Activated CD4-positive, alpha-beta T cell treated with anti-CD3 and anti-CD28 coated beads, Interleukin-2, amount 10 ng/mL, durations not matched to agents 24 days and 14 days (primary cell): ENCODE measurements at places on chromosomes 4 and X.

DNA sequence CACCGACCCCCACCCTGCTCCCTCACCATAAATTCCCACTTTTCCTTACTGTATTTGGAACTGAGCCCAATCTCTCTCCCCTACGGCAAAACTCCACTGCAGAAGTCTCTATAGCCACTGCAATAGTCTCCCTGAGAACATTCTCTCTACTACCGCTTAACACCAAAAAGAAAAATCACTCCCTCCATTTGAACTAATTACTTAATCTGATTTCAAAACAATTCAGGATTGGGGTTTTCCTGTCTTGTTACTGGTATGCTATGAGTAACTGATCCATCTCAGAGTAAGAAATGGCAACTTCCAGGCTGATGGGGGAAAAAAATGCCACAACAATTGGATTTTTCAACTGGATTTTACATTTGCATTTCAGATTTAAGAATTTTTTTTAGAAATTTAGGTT lies 5.8 kb downstream of the PAPSS1 start:
- DNase-seq, result no peak

DNA sequence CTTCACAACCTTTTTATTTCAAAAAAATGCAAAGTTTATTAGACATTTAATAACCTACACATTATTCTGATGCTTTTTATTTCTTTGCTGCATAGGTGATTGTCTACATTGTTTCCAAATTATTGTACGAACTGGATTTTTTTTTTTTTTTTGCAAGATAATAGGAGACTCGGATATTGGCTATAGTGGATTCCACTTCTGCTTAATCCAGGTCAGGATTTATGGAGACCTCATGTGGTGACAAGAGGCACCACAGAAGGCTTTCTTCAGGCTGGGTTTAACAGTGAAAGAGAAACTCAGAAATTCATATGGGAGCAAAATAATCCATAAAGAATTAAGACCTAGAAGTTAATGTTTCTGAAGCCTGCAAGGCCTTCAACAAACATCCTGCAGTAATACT lies 2.4 kb upstream of the SLIT2 start:
- DNase-seq, result no peak

DNA sequence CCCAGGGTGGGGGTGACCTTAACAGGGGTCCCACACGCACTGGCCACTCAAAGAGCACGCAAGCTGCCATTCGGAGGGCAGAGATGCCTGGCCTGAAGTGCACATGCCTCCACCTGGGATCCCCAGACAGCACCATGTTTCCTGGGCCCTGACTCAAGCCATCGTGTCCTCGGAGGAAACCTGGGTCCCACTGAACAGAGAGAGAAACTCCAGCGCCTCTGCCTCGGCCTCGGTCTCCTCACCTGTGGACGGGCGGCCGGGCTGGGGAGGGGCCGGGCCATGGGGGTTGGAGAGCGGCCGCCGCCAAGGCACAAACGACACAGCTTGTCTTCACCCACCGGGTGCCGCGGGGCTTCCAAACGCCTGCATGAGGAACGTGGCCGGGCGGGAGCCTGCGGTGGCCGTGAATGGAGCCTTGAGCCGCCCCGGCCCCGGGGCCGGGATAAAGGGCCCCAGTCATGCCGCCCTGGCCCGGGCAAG lies 30.0 kb upstream of the FGFR3 start:
- no peak for DNase-seq

- no peak for DNase-seq
Observed at GRCh38 chr4:121449416-121449815, 68.6 kb upstream of the QRFPR start.

- DNase-seq, result no peak
Observed at GRCh38 chr4:57109411-57109846, 756 bp downstream of the IGFBP7 start.

DNA sequence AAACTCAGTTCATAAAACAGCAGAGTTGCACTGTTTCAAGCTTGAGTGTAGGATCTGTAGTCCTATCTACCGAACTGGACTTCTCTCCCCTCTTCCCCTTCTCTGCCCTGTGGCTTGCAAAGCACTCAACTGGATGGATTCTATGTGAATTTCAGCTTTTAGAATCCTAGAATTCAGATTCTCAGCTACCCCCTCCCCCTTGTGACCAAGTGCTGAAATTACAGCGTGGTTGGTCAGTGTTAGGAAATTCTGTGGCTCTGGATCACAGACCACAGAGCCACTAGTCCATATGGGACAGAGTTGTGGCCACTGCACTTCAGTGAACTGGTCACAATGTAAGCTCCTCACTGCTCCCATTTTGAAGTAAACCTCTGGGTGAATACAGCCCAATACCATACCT lies 64.6 kb upstream of the TRPC5 start:
- DNase-seq, result no peak

DNA sequence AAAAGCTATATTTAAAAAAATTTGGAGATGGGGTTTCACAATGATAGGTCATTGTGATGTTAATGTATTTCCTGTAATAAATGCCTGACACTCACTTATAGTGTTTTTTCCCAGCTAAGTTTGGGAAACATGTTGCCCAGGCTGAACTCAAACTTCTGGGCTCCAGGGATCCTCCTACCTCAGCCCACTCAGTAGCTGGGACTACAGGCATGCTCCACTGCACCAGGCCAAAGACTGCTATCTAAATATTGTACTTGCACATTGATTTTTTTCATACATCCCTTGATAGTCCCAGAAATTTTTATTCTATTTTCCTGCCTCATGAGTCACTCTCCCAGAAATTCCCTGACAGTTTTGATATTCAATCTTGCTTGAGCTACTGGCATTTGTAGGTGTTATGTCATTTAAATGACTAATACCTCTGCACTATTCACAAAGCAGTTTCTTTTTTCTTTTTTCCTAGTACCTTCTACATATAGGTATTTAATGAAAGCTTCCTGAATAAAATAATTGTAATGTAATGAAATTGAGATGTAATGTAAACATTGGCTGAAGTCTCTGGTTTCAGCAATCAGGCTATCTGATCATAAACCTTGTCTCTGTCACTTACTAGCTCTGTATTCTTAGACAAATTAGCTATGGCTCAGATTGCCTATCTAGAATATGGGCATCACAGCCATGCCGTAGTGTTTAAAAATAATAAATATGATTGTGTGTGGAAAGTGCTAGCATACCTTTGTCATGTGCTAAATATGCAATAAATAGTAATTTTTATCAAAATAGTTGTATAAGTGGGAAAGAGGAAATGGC lies 1973.0 kb upstream of the AGA start:
- DNase-seq, result no peak

DNA sequence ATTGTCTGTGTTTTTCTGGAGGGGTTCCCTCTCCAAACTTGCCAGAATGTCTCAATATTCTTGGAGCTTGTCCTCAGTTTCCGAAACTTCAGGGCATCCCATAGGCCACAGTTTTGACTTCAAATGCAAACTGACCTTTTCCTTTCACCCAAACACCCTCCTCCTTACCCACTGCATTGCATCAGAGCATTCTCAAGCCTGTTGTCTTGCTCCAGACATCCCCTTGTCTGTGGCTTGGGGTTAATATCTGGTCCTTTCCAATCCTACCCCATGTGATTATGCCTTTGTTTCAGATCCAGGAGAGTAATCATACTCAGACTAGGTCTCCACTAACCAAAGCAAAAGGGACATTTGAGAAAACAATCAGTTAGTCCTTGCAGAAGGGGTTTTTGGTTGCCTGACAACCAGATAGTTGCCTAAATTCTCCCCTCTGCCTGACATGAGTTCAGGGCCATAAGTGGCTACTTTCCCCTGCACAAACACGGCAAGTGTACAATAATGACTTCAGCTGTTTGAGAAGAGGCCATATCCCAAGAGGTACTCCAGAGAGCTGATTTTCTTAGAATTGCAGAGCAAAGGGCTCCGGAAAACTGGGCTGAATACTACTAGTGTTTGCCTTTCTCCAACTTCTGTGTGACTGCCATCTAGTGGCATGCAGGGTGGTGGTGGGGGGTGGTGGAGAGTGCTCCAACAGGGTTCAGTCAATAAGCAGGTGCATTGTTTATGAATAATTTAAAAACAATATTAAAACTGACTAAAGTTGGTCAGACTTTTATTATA lies 130.2 kb downstream of the CHRDL1 start:
- peak; percentile 59 for DNase-seq

- no peak for DNase-seq
Observed at GRCh38 chr4:86633854-86634253, 39.7 kb downstream of the PTPN13 start.

DNA sequence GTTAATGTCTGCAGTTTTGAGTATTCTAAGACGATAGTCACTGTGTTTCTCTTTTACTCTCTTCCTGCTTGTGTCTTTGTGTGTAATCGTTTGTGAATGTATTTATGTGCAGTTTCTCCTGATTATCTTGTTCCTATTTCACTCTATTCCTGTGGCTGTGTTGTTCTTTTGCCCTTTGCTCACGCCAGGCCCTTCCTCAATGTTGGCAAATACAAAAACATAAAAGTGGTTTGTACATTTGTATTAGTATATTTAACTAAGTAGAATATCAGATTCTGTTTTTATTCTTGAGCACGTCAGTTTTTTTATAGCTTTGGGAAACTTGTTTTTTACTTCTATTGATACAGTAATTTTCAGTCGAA lies 107.6 kb upstream of the BMPR1B start:
- no peak for DNase-seq

GRCh38 chrX:153657161-153657560 lies 10.2 kb downstream of the DUSP9 start:
- no peak for DNase-seq

DNA sequence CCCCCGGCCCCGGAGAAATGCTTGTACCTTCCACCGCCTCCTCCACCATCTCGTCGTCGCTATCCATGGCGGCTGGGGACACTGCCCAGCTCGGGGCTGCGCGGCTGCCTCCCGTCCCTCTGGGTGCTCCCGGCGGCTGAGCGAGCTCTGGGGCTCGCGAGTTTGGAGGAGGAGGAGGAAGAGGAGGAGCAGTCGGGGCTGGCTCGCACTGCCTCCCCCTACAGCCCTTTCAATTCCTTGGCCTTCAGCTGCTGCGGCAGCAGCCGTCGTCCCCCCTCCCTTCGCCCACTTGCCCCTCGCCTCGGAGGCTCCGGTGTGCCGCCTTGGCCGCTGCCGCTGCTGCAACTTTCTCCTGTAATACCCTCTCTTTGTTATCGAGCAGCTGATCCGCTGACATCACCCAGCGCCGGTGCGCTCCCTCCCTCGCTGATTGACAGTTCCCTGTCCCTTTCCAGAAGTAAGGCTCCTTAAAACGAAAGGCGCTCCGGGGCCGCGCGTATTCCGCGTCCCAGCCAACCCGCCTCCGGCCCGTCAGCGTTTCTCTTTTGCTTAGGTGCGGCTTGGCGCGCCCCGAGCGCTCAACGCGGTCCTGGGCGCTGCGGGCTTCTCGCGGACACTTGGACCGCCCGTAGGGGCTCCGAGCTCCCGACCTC lies at the start of gene SETD7:
TSS of gene SETD7 (minus strand) at position 149 of the 653 bp plus-strand sequence. CDS start at position 67, 82 bp downstream.
- peak; percentile 90 for DNase-seq

DNA sequence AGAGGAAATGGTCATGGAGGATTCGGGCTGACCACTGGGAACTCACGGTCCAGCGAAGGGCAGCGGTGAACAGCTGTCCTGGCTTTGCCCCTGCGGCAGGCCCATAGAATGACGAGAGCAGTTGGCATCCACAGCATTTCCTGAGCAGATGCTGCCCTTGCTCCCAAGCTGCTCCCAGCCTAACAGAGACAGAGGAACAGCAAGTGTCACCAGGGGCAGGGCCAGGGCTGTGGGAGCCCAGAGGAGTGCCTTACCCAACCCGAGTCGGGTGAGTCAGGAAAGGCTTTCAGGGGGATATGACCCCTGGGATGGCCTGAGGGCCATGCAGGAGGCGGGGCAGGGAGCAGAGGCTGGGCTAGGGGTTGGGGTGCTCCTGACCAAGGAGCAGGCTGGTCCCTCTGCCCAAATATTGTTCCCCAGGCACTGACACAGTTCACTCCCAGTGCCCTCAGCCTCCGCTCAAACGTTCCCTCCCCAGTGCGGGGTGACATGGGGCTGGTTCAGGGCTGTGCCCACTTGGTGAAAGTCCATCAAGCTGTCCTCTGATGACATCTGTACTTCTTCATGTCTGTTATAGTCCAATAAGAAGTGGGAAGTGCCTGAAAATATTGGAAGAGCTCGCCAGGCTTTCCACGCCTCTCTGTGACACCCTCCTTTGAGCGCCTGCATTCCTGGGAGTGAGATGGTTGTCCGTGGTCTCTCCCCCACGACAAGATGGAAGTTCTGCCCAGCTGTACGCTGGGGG lies 64.7 kb upstream of the GPR78 start:
- no peak for DNase-seq

GRCh38 chrX:96729053-96729452 lies 44.4 kb downstream of the DIAPH2 start:
- DNase-seq, result no peak

DNA sequence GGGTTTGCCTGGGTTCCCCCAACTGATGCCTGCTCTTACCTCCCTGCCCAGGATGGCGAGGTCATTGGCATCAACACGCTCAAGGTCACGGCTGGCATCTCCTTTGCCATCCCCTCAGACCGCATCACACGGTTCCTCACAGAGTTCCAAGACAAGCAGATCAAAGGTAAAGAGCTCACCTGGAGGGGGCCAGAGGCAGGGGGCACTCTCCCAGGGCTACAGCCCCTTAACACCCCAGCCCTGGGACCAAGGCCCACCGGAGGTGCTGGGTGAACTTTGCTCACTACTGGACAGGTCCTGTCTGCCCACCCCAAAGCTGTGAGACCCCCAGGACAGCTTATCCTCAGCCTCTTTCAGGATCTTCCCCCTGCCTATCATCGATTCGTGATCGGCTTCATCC lies 24.5 kb downstream of the HTRA3 start:
- no peak for DNase-seq

DNA sequence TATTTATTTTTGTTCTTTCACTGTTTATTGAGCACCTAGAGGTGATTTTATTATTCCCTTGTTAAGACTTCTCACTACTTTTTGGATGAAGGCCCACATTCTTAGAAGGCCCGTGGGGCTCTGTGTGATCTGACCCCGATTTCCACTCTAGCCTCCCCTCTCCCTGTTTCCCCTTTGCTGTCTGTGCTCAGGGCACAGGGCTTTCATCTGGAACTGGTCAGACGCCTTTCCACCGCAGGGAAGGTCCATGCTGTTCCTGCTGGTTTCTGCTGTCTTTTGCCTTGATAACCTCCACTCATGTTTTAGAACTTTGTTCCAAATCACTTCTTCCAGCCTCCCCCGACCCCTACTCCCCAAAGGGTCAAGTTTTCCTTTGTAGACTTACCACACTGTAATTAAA lies 31.3 kb upstream of the ANAPC4 start:
- DNase-seq, result no peak
